ENCODE measurements at places on chromosomes 7 and 10.

DNA sequence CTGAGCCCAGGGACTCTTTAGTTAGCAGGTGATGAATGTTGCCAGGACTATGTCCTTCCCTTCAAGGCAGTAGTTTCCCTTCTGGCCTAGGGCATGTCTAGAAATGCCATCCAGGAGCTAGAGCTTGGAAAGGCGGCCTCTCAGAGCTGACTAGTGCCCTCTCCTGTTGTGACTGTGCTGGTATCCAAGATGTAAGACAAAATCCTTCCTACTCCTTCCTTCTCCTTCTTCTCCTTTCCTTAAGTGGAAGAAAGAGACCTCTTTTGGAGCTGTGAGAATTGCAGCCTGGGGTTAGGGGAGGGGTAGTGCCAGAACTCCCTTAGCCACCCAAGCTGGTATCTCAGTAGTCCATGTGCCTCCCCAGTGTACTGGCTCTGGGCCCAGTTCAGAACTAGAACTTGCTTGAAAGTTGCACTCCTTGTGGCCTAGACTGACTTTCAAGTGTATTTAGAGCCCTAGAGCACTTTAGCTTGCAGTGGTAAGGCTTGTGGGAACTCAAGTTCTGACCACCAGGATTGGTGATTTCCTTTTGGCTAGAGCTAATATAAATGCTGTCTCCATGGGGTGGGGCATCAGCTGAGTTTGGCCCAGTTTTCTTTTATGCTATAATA, 118.8 kb downstream of the NPSR1 start:
- no peak for DNase-seq

GRCh38 chr7:69434398-69434815, 163.9 kb upstream of the AUTS2 start:
- DNase-seq = peak; percentile 83

GRCh38 chr7:150562919-150563318, 4.3 kb upstream of the GIMAP4 start:
- DNase-seq = no peak

DNA sequence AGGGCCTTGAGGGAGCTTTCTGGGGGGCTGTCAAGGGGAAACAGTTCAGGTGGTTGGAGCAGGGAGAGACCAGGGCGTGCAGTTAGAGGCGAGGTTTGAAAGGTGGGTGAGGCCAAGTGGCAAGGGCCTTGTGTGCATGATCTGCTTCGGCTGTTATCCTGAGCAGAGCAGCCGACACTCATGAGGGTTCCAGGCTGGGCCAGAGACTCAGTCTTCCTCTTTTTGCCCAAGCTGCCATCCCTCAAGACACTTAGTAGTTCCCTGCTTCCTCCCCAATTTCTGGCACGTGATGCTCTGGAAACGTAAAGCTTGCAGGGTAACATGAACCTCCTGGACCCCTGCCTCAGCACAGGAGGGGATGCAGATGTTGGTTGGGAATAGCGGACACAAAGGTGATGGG, 44.1 kb downstream of the KLRG2 start:
- no peak for DNase-seq

DNA sequence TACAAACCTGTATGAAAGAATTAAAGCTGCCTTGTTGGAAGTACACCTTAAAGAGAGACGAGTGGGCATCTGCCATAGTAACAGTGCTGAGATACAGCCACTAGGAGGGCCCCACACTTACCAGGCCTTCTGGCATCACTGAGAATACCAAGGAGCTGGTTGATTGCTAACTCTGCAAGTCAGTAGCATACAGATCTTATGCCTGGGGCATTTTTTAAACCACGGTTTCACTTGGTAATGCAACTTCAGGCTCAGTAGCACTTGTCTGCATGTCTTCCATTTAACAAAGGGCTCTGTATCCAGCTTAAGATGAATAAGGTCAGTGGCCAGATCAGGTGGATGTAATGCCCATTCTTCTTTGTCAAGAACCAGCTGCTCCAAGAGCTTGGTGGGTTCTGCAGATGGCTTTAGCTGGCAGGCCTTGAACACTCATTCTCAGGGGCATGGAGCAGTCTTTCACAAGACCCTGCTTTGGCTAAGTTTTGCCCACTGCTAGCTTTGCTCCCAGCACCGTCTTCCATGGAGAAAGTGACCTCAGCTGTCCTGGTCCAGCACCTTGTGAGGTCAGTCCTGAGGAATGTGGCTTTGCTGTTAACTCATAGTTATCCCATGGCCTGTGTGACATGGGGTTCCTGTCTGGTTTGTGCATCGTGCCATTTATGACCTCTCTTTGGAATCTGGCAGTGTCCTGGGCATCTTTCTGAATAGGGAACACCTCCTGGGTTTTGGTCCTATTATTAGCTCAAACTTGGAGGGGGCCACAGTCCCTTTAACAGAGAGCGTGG, 68.1 kb downstream of the BMPER start:
- no peak for DNase-seq

- DNase-seq = peak; percentile 62
Measured at GRCh38 chr10:110498087-110498981, 627 bp downstream of the DUSP5 start.

DNA sequence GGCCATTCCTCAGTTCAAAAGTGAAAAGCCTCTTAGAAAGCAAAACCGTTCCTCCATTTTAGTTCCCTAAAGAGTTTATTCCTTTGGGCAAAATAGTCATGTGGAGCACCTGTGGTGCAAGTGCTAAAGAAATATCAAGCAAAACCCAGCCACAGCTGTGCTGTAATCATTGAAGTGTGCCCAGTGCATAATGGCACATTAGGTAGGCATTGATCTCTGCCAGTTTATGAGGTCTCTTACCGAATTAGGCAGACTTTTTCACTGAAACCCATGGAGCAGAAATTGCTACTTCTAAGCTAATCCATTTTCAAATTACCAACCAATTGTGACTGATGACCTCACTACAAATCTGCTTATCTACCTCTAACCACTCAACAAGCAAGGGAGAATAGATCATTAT, 97.2 kb upstream of the SEMA3A start:
- DNase-seq = no peak

DNA sequence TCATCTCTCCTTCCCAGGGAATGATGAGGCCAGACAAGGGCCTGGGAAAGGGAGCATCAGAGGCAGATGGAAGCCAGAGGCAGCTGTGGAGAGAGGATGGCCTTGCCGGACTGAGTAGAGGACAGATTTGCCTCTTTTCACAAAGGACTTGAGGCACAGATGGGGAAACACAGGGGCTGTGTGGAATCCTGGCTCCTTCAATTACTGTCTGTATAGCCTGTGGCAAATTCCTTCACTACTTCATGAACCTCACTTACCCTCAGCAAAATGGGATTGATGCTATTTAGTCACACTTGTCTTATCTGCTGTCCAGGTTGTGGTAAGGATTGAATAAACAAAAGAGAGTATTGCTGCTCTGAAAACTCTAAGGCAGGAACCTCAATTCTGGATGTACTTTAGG, 40.3 kb downstream of the SLC25A28 start:
- DNase-seq = no peak

GRCh38 chr7:152924238-152924637, 164.7 kb downstream of the ACTR3B start:
- DNase-seq = no peak

GRCh38 chr7:150818971-150819370, 18.4 kb downstream of the TMEM176A start:
- no peak for DNase-seq

DNA sequence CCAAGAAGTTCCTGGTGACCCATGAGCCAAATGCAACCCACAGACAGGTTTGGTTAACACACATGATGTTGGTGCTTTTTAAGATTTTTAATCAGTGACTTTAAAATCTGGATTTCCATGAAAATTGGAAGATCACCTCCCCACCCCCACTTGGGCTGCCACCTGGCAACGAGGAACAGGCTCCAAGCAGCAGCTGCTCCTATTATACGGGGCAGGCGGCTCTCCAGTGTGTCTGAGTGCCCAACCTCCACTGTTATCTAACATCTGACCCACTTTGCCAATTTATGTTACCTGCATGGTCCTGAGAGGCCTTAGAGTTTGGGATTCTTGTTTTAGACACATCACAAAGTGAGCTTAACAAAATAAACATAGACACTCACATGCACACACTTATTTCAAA, 56.4 kb downstream of the SGMS1 start:
- DNase-seq = no peak

DNA sequence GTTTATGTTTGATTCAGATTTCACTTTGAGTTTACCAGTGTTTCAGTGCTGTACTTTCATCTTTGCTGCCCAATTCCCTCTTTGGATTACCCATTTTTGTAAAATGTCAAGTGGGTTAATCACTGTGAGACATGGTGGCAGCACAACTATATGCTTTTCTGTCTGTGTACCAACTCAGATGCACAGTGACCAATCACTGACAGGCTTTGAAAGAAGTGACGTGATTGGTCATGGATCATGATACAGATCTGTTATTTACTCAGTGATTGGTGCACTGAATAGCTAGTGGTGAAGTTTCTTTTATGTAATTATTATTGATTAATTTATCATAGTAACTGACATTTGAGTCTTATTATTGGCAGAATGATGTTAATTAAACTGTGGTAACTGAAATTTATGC, 126.9 kb downstream of the SDK1 start:
- no peak for DNase-seq

GRCh38 chr7:76202666-76203030, 952 bp downstream of the SRRM3 start:
- DNase-seq = no peak

DNA sequence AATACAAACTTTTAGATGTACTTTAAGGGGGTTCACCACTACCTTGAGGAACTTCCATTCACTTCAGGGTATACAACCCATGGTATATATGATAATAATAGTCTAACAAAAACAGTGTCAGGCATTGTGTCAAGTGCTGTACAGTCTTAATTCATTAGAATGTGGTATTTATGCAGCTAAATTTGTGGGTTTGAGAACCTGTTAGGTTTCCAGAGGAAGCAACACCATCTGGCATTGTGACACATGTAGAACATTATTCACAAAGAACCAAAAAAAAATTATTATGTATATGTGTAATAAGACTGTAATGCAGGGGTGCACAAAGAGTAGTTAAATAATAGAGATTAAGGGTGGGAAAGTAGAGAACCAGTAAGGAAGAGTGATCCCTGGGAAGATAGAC, 26.3 kb downstream of the TMEM60 start:
- no peak for DNase-seq

GRCh38 chr10:24771943-24772694, 48.4 kb upstream of the ARHGAP21 start:
- no peak for DNase-seq

DNA sequence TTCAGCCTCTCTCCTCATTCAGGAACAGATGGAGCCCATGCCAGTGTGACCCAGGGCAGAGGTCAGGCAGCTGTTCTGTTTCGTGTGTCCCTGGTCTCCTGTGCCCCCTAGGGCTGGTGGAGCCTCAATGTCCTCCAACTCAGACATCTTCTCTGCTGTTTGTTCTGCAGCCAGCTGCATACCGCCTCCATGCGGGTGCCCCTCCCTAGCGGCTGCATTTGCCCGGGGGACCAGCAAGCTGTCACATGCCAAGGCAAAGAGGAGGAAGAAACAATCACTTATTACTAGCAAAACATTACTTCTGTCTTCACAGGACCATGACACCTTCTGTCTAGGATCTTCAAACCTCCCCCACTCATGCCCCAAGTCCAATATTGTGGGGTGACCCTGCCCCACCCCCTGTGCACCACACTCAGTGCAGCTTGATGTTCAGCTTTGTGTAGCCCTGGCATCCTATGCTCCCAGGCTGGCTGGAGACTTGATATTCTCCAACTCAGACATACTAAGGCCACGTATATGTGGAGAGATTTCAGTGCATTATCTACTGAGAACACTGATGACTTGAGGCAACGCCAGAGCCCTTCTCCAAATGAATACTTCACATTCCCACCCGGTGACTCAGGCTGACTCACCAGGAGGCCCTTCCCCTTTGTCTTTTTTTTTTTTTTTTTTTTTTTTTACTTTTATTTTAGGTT, 188.9 kb downstream of the SKIDA1 start:
- DNase-seq = peak; percentile 99

DNA sequence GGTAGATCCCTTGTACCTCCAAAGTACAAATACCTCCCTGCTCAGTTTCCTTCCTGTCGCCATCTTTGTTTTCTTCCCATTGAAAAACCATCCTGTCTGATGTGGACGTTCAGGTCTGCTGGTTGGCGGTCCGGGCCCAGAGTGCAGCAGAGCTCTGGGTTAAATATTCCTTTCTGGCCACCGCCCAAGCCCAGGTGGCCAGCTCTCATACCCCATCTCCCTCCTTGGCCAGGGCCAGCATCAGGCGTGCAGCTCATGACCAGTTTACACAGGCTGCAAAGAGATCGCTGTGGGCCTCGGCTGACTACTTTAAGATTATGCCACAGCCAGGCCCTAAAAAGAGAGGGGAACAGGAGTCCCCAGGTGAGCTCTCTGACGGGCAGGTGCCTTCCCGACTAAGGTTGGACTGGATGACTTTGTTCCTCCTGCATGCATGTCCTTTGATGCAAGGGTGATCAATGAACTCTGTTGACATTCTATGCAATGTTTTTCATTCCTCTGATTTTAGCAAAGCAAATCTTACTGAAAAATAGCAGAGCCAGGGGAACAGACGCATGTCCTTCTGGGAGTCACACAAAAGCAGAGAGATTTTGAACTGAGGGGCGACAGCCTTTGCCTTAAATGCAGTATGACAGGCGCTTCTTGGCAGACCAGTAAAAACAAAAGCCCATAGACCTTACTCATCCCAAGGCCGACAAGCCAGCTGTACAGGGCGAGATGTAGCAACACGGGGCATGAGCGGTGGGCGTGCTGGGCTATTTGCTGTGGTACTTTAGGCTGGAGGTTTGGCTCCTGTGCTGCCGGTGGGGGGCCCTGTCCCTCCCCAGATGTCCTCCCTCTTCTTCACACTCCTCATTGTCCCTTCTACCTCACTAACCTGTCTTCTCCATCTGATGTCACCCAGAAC, 33.3 kb upstream of the SH2B2 start:
- no peak for DNase-seq

- DNase-seq = no peak
Measured at GRCh38 chr7:69762821-69763352, 164.6 kb downstream of the AUTS2 start.

DNA sequence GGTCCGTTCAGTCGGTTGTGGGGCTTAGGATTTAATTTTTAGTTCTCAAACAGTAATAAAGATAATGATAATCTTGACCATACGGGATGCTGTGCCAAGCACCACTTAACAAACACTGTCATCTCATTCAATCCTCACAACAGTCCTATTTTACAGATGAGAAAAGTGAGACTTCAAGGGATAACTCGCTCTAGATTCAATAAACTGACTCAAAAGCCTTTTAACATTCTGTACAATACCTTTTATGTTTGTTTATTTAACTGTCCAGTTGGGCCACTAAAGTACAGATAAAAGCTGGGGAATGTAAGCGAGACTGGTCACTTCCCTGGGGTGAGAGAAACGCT, 437 bp upstream of the CFAP69 start:
- DNase-seq = no peak

GRCh38 chr7:15626041-15626440, 60.4 kb downstream of the MEOX2 start:
- DNase-seq = peak; percentile 52

DNA sequence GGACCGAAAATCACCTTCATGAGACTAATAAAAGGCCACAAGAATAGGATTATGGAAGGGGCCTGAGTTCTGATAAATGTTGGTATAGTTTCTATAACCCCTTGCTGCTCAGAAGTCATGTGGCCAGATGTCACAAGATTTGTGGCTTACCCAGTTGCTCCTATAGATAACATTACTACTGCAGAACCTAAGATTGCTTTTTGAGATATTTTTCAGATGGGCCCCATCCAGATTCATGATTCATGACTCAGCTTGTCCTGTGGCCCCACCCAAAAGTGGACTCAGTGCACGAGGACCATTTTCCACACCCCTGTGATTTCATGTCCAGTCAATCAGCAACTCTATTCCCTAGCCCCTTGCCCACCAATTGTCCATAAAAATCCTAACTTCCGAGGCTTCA, 209.0 kb downstream of the ACTR3B start:
- DNase-seq = no peak
